ENCODE measurements at places on chromosomes 5 and 9.

DNA sequence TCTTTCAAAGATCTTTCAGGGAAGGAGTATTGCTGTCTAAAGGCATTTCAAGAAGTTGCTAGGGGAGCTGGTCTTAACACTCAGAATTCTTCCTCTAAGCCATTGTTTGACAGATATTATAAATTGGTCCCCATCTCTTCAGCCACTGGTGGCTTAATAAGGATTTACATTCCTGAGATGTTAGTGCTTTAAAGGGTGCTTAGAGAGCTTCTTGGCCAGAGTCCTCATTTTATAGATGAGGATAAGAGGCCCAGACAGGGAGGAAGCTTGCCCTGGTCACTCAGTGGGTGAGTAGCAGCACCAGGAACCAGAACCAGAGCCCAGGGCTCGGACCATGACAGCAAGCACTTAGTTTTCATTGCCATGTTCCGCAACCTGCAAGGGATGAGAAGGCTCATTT lies 53.2 kb downstream of the GALNT10 start:
- DNase-seq, result no peak

- DNase-seq, result no peak
Measured at GRCh38 chr5:142826741-142827492, 56.7 kb downstream of the ARHGAP26 start.

DNA sequence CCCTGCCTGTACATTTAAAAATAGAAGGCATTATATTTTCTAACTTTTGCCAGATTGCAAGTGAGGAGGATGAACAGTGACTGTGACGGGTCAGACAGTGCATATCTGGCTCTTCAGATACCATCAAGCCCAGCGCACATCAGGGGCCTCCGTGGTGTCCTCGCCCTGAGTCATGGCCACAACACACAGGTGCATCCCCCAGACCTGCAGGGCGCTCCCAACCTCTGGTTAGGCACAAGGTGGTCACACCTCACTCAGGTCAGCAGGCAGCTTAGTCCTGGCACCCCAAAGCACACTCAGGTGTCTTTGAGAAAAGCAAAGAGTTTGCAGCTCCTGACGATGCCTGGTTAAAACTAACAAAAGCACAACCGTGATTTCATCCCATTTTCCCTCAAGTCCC lies 28.6 kb downstream of the IRX2 start:
- no peak for DNase-seq

DNA sequence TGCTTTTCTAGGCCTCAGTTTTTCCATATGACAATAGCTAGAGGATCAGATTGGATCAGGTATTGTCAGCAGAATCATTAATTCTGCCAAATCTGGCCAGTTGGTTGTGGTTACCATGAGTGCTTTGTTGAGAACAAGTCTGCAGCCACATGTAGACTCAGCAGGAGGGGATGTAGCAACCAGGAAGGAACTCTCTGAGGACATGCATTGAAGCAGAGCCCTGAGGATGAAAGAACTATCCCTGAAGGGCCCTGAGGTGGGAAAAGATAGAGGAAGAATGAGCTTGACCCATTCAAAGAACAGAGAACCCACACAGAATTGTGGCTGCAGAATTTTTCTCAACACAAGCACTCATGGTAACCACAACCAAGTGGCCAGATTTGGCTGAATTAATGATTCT lies 60.1 kb upstream of the AFAP1L1 start:
- no peak for DNase-seq

GRCh38 chr5:95283761-95284571 lies 928 bp downstream of the MCTP1 start:
- no peak for DNase-seq

- peak; percentile 47 for DNase-seq
Measured at GRCh38 chr9:136847088-136847825, 2.0 kb upstream of the PHPT1 start.

DNA sequence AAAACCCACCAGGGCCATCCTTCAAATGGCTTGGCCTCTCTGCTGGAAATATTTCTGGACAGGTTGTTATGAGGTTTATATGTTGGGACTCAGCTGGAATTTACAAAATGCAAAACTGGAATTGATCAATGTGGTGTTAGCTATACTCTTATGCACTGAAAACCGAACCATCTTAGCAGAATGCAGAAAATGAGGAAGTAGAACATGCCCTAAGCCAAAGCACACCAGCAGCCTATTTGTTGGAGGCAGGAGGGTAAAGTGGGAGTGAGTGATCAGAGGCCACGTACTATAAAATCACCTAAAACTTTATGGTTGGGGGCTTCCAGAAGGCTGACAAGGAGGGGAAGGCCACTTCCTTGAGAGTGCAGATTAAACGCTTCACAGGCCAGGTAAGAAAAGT lies 63.6 kb upstream of the C5orf63 start:
- DNase-seq, result no peak

DNA sequence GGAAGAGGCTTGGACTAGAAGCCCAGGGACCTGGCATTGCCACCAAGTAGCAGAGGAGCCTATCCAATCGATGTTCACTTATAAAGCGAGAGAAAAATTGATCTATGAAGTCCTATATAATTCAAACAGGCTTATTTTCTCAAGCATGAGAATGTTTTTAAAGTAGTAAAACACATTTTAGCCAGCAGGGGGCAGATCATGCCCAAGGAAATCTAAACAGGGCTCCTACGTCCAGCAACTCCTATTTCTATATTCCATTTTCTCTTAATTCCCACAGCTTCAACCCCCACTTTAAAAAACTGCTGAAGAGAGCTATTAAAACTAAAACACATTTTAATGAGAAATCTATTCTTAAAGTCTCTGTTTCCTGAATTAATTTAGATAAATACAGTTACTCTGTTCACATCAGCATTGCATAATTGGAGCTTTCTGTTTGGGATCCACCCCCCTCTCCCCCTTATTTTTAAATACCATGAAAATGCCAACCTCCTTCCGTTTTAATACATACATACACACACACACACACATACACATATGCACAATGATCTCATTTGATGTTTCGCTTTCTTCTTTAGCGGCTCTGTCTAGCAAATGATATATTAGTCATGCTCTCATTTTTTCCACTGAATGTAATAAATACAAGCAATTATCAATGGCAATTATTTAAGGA lies 144.9 kb downstream of the MYO10 start:
- peak; percentile 32 for DNase-seq

- no peak for DNase-seq
Measured at GRCh38 chr5:40494631-40495236, 185.0 kb upstream of the PTGER4 start.

DNA sequence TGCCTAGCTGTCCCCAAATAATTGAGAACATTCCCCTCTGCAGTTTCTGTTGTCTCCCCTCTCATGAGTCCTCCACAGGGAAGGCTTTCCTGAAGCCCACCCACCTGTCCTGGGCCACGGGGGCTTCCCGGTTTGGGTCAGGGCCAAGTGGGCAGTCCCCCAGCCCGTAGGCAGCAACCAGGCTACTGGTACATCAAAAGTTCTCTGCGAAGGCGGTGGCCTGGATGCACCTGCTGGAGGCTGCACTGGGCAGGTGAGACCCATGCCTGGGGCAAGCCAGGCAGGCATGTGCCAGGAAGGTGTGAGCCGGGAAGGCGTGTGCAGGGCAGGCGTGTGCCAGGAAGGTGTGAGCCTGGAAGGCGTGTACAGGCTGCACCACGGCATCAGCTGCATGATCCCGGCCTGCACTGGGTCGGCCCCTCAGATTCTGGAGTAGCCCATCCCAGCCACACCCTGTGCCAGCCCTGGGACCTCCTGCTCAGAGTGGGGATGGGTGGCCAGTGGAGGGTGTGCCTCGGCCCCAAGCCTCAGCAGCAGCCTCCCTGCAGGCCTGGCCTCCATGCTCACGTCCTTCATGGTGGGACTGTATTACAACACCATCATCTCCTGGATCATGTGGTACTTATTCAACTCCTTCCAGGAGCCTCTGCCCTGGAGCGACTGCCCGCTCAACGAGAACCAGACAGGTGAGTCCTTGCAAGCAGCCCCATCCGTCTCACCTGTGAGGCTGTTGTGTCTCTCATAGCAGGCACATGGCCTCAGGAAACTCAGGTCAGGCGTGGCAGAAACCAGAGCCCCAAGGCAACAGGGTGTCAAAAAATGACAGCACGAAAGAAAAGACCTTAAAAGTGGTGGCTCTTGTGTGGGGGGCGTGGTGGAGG lies 8.7 kb downstream of the SLC6A19 start:
- DNase-seq, result no peak

GRCh38 chr5:82975812-82976211 lies 101.4 kb downstream of the TMEM167A start:
- DNase-seq, result no peak

DNA sequence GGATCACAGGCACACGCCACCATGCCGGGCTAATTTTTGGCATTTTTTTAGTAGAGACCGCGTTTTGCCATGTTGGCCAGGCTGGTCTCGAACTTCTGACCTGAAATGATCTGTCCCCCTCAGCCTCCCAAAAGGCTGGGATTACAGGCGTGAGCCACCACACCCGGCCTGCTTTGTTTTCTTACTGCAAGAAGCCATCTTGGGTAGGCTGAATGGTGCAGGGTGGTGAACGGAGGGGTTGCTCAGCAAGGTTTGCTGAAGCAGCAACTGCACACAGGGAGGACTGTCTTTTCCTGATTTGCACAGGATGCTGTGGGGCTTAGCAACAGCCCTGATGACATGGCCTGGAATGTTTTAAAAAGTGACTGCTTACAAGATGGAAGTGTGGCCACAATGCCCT lies 10.7 kb downstream of the ZNF354B start:
- DNase-seq, result no peak

- no peak for DNase-seq
Measured at GRCh38 chr9:117715411-117715989, 11.3 kb downstream of the TLR4 start.

- peak; percentile 46 for DNase-seq
Measured at GRCh38 chr5:114055318-114056184, 306.3 kb upstream of the KCNN2 start.

DNA sequence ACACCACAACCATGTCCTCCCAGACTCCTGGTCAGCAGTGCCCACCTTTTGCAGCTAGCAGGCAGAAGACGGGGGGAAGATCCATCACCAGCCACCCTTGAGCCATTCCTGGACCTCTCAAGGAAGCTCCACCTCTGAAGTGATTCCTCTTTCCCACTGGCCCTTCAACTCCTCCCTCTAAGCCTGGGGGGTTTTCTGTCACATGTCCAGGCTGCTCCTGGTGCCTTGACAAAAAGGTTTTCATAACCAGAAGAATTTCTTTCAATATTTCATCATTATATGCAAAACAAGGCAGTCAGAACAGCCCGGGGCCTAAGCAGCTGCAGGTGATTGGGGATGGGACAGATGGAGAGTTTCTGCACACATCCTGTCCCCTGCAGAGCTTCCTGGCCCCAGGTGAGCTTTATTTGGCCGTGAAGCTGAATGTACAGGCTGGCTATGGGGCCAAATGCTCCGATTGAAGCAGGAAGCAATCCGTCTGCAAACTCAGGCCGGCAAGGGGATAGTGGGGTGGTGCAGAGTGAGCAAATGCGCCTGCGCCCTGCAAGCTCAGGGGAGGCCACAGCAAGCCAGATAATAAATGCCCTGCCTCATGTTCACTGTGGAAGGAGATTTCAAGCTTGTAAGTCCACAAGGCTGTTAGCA lies 173.5 kb downstream of the C5orf15 start:
- DNase-seq, result no peak

- DNase-seq, result no peak
Measured at GRCh38 chr9:98541684-98542230, 167.0 kb downstream of the GABBR2 start.

DNA sequence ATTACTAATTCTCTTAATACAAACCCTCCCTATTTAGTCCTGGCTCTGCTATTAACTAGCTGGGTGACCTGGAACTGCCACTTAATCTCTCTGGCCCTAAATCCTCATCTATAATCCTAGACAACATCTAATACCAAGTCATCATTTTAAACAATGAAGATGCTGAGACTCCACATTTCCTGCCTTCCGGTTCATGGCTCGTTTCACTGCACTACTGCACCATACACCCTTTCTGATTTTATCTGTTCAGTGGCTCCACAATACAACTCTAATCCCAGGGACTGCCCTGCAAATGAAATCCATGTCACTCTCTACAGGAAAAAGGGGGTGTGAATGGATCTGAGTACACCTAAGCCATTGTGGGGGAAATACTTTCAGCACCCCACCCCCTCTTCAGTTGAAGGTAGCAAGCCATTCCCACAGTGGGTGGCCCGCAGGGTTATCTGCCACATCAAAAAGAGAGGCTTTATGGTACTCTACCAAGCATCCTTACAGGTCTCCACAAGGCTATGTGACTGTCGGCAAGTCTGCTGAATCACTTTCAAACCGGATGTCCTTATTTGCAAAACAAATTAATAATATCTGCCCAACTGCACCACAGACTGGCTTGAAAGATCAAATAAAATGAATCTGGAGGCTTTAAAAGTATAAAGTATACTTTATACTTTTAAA lies 89.5 kb downstream of the EPB41L4A start:
- DNase-seq, result no peak

GRCh38 chr5:144427866-144428265 lies 257.2 kb downstream of the KCTD16 start:
- no peak for DNase-seq

DNA sequence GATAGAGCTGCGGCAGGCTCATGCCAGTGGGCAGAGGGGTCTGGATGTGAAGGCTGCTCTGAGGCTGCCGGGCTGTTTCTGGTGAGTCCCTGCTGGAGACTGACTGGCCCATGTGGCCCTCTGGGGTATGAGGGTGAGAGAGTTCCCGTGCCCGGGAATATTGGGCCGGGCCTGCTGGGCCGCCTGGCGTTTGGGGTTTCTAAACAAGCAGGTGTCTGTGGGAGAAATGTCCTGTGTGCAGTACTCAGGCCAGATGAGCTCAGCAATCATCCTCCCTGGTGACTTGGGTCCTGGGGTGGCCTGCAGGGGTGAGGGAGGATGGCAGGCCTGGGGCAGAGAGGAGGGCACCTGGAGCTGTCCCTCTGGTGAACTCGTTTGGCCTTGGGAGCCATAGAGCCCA lies 74.9 kb downstream of the MACROH2A1 start:
- no peak for DNase-seq

DNA sequence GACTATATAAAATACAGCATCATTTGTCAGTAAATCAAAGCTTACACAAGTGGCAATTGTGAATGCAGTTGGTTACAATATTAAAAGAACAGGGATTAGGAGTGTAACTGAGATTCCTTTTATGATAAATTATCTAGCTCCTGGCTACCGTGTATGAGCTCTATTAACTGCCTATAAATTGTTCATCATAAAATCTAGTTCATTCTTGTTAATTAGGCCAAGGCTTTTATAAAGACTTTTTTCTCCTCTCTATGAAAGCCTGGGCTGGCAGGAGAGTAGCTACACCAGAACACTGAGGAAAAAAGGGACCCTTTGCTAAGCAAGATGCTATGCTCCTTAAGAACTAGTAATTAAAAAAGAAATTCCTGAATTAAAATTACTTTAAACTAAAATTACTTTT lies 132.4 kb upstream of the MEF2C start:
- DNase-seq, result no peak
